ENCODE measurements at places on chromosomes 13 and 19.
A peak's percentile ranks its signal among the peaks of the same experiment; 100 is the strongest.

GRCh38 chr13:37407156-37407555, 191.4 kb downstream of the POSTN start:
- DNase-seq: no peak

DNA sequence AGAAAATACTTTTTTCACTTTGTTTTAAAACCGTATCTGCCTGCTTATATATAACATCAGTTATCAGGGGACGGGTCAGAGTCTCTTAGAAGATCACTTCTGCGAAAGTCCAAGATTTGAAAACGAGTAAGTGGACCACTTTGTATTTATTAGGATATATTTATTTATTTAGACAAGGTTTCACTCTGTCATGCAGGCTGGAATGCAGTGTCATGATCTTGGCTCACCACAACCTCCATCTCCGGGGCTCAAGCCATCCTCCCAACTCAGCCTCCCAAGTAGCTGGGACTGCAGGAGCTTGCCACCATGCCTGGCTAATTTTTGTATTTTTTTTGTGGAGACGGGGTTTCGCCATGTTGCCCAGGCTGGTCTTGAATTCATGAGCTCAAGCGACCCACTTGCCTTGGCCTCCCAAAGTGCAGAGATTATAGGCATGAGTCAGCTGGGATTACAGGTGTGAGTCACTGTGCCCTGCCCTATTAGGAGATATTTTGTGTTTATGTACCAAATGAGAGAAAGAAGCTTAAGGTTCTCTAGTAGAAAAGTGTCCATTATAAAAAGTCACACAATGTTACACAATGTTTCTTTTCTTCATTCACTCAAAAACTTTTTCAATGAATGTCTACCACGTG, 39.5 kb downstream of the RASL11A start:
- DNase-seq: no peak

GRCh38 chr13:79034341-79034740, 371.7 kb downstream of the RBM26 start:
- DNase-seq: no peak

- DNase-seq: no peak
These were observed 71.1 kb downstream of the UGGT2 start for GRCh38 chr13:95982144-95982543.

DNA sequence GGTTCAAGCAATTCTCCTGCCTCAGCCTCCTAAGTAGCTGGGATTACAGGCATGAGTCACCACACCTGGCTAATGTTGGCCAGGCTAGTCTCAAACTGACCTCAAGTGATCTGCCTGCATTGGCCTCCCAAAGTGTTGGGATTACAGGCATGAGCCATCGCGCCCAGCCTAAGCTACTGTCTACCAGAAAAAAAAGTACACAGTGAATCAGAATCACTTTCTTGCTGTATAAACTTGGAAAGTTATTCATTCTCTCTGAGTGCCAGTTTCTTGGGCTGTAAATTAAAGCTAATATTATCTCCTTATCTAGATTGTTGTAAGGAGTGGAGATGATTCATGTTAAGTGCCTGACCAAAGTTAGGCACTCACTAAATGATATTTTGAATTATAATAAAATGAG, 242.8 kb downstream of the ENOX1 start:
- DNase-seq: no peak

DNA sequence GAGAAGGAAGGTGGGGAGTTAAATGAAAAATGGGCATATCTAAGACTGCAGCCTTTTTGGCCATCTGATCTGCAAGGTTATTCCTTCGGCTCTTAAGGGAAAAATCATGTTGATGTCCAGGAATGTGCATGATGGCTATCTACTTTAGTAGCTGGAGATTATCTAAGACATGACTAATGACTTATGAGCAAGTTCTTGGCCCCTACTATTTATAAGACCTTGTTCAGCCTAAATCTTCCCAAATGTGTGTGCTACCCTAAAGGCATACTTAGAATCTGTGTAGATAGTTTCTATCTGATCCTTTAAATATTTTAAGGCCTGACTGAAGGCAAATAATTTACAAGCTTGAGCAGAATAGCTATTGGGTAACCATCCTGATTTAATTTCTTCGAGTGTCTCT, 41.8 kb upstream of the CD177 start:
- no peak for DNase-seq

GRCh38 chr13:109784590-109785140, 1.7 kb downstream of the IRS2 start:
- DNase-seq: peak; percentile 63

- no peak for DNase-seq
These were observed 107.8 kb downstream of the EDNRB start for GRCh38 chr13:77810878-77811277.

DNA sequence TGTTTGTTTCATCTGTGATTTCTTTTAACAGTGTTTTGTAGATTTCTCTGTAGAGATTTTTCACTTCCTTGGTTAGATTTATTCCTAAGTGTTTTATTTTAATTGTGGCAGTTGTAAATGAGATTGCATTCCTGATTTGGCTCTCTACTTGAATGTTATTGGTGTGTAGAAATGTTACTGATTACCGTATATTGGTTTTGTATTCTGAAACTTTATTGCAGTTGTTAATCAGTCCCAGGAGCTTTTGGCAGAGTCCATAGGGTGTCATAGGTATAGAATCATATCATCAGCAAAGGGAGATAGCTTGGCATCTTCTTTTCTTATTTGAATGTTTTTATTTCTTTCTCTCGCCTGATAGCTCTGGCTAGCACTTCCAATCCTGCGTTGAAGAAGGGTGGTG, 1386.7 kb downstream of the SLITRK5 start:
- no peak for DNase-seq

DNA sequence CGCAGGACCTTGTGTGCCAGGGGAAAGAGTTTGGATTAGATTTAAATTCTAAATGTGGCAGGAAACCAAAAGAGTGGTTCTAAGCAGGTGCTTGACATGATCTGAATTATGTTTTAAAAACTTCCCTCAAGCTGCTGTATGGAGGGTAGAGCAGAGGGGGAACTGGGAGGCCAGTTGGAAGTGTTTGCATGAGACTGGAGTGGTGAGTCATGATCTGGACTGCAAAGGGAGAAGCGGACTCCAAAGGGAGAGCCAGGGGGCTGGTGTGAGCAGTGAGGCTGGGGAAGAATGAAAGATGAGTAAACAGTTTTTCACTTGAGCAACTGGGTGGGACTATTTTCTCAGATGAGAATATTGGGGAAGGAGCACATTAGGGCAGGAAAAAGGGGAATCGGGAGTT, 206.1 kb downstream of the DNAJC15 start:
- no peak for DNase-seq

GRCh38 chr19:1685046-1685445, 32.6 kb upstream of the TCF3 start:
- DNase-seq: no peak

GRCh38 chr19:47487551-47488515, 3.8 kb upstream of the KPTN start:
- no peak for DNase-seq

- DNase-seq: no peak
These were observed 20.0 kb downstream of the DIAPH3 start for GRCh38 chr13:60143775-60144174.

- DNase-seq: no peak
These were observed 143.4 kb downstream of the DLEU7 start for GRCh38 chr13:50699874-50700663.

DNA sequence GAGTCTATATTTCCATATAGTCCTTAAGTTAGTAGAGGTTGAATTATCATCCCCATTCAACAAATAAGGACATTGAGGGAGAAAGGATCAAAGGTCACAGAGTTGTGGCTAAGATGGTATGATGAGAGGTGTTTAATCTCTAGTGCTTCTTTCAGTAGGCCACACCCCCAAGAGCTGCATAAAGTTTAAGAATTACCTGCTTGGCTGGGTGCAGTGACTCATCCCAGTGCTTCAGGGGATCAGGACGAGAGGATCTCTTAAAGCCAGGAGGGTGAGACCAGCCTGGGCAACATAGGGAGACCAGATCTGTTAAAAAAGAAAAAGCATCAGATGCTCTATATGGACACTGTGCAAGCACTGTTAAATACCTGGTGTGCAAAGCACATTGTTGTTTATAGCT, 560.0 kb upstream of the KLHL1 start:
- DNase-seq: no peak

- peak; percentile 80 for DNase-seq
These were observed 17.8 kb downstream of the SPC24 start for GRCh38 chr19:11137542-11138384.

- DNase-seq: no peak
These were observed 69.9 kb downstream of the CACNA1A start for GRCh38 chr19:13436352-13436751.

DNA sequence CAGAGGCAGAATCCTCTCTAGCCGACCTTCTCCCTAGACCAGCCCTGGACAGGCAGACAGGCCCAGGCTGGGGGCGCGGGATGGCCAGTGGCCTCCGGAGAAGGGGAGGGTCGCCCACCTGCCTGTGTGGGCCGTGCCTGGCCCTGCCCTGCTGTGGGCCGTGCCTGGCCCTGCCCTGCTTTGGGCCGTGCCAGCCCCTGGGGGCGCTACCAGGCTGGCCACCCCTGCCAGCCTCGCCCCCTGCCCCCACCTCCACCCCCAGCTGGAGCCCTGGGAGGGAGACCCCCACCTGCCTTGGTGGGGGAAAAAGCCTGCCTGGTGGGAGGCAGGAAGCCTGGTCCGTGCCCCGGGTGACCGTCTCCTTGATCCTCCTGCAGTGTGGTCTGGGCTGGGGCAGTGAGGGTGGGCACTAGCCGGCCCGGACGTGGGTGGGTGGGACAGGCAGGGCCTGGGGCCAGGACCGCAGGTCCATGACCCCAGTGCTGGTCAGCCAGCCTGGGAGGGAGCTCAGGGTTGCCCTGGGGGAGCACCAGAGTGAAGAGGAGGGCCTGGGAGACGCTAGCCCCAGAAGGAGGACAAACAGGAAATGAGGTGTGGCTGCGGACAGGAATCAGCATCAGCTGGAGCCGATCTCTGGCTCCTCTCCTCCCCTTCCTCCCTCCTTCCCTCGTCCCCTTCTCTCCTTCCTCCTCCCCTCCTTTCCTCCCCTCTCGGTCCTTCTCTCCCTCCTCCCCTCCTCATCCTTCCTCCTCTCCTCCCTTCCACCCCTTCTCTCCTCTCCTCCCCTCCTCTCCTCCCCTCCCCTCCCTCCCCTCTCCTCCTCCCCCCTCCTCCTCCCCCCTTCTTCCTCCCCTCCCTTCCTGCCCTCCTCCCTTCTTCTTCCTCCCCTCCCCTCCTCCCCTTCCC, 5.1 kb upstream of the MKNK2 start:
- DNase-seq: no peak

- no peak for DNase-seq
These were observed 300.1 kb downstream of the TBC1D4 start for GRCh38 chr13:75181906-75182305.

DNA sequence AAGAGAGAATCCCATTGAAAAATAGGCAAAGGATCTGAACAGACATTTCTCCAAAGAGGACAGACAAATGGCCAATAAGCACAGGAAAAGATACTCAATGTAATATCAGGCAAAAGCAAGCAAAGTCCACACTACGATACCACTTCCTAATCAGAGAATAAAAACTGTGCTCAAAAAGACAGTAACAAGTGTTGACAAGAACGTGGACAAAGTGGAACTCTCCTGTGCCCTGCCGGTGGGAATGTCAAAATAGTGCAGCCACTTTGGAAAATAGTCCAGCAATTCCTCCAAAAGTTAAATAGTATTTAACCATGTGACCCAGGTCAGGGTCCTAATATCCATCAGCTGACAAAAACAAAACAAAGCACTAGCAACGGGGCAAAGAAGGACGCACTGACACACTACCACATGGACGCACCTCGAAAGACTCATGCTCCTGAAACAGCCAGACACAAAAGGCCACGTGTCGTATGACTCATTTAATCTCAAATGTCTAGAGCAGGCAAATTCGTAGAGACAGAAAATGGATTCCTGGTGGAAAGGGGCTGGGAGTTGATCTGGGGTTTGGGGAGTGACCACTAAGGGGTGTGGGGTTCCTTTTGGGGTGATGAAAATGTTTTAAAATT, 5.2 kb downstream of the MIER2 start:
- DNase-seq: no peak

- DNase-seq: no peak
These were observed 20.2 kb downstream of the POLR1D start for GRCh38 chr13:27641711-27642502.

DNA sequence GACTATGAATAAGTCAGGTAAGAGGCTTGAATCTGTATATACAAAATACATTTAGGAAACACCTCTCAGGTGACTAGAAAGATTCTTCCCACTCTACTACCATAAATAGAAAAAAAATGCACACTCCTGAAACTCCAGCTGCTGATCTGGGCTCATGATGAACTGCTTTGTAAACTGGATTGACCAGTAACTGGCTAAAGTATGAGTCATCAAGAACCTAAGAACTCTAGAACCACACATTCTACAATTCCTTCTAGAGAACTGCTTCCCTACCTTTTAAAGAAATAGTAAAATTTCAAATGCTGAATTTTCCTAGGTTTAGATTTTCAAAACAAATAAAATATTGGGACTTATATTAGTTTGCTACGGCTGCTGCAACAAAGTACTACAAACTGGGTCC, 55.2 kb downstream of the ELF1 start:
- DNase-seq: no peak

DNA sequence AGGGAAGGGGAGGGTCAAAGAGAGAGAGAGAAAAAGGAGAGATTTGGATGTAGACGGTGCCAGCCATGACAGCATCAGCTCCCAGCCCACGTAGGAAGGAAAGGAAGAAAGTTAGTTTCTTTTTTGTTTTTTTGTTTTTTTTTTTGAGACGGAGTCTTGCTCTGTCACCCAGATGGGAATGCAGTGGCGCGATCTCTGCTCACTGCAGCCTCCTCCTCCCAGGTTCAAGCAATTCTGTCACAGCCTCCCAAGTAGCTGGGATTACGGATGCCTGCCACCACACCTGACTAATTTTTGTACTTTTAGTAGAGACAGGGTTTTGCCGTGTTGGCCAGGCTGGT, 27.6 kb downstream of the ELL start:
- peak; percentile 48 for DNase-seq

DNA sequence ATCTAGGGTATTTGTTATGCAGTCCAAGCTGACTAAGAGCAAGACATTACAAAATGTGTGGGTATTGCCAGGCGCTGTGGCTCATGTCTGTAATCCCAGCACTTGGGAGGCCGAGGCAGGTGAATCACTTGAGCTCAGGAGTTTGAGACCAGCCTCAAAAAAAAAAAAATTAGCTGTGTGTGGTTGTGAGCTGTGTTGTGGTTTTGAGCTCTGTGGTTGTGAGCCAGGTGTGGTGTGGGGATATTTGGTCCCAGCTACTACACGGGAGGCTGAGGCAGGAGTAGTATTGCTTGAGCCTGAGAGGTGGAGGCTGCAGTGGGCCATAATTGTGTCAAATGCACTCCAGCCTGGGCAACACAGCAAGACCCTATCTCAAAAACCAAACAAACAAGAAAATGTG, 5.6 kb upstream of the KEAP1 start:
- DNase-seq: peak; percentile 70

DNA sequence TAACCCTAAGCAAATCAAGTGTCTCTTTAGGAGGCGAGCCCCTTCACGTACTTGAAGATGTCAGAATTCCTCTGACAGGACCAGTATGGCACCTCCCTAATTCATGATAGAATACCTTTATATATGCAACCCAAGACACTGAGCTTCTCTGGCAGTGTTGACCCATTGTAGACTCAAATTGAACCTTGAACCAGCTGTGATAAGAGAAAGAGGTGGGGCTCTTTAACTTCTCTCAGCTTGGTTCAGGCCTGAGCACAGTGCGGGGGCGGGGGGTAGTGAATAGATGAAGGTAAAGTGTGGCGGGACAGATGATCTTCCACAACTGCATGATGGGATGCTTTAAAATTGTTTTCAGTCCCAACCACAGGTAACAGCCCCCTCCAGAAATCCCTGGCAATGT, 12.1 kb downstream of the MBNL2 start:
- DNase-seq: no peak

GRCh38 chr19:35355791-35356460, 2.3 kb upstream of the FFAR3 start:
- DNase-seq: no peak

GRCh38 chr19:2089001-2089711, 7.0 kb downstream of the MOB3A start:
- no peak for DNase-seq

Measured in CD8-positive, alpha-beta T cell (primary cell).